ENCODE measurements at places on chromosomes 1 and 21.

GRCh38 chr1:57748719-57749118, 324.9 kb upstream of the DAB1 start:
- DNase-seq = no peak

GRCh38 chr1:223339861-223340260, 24.1 kb downstream of the SUSD4 start:
- no peak for DNase-seq

DNA sequence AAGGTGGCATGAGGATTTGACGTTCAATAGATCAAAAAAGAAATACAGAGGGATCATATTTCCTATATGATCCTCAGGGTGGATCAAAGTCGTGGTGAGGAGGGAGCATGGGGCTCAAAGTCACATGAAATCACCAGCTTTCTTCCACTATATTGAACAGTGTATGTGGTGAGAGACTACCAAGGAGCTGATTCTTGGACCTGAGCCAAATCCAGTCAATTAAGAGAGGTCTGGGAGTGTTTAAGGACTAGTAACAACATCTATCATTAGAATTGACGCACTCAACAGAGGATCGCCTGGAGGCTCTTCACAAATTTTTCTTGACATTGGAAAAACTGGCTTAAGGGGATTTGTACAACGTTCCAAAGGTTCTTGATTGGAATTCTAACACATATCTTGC, 267.7 kb upstream of the PROX1 start:
- no peak for DNase-seq

- no peak for DNase-seq
These were observed 23.4 kb upstream of the BRDT start for GRCh38 chr1:91925644-91926435.

DNA sequence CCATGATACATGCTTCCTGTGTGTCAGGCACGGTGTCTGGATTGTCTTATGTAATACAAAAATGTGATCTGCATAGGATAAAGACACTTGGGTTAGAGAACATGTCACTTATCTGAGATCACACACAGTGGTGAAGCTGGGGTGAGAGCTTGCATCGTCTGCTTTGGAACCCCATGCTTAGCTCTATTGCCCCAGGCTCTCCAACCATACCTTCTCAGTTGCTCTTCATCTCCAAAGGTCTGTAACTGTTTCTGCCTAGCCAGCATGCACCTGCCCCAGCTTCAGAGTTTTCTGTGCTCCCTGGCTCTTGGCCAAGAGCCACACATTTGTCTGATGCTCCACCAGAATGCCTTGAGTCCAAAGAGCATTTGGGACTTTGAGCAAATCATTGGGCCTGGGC, 93.9 kb upstream of the COG2 start:
- no peak for DNase-seq

Data from H54 (cell line).